ENCODE measurements at places on chromosomes 12 and 14.

DNA sequence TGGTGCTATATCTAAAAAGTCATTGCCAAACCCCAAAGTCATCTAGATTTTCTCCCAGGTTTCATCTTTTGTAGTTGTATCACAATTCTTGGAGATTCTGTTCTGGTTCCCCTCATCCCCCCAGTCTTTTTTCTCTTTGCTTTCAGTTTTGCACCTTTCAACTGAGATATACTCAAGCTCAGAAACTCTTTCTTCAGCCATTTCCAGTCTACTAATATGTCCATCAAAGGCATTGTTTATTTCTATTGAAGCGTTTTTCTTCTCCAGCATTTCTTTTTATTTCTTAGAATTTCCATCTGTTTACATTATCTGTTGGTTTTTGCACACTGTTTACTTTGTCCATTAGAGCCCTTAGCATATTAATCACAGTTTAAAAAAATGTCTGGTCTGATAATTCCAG lies 179.5 kb downstream of the NUBPL start:
- no peak for DNase-seq

GRCh38 chr14:58771016-58771415 lies 133.3 kb downstream of the DACT1 start:
- no peak for DNase-seq

GRCh38 chr14:22460461-22461195 lies 128.4 kb downstream of the DAD1 start:
- DNase-seq = no peak

DNA sequence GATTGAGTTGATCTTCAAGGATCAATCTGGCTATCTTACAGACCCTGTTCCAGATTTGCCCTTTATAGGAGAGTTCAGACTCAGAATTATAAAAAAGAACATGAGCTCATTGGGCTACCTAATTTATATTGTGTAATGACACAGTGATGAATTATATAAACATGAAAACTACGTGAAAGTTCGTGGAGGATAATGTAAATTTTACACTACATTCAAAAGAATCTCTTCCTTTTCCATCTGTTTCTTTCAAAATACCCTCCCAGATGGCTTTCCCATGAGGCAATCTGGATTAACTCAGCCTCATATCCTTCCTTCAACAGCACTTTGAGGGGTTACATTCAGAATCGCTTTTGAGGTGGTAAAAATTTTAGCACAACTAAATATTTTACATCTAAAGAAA lies 129.3 kb downstream of the HMGA2 start:
- no peak for DNase-seq

DNA sequence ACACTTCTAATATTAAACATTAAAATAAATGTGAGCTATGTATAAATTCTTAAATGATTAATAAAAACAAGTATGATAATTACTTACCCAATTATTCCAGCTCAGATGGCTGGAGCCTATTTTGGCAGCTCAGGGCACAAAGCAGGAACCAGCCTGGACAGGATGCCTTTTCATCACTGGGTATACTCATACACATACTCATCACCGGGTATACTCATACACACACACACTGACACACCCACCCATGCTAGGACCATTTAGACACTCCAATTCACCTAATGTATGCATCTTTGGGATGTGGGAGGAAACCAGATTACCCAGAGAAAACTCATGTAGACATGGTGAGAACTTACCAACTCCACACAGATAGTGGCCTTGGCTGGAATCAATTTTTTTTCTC lies 57.9 kb upstream of the CNOT2 start:
- DNase-seq = no peak

Data from astrocyte of the spinal cord (primary cell).